Sciatic nerve (tissue), 2 donors: ENCODE measurements at places on chromosomes 6 and 20. TPM values are rescaled to one million over a fixed set of nuclear protein-coding genes. Genes with fewer than 3 reads are reported as not detected.

GRCh38 chr6:12538881-12539357, 177.6 kb upstream of the PHACTR1 start:
- DNase-seq: peak; percentile 80

- DNase-seq: no peak
These were observed 28.8 kb upstream of the NHSL1 start for GRCh38 chr6:138528137-138528536.

GRCh38 chr6:117947234-117947633, 40.2 kb downstream of the SLC35F1 start:
- DNase-seq: no peak

DNA sequence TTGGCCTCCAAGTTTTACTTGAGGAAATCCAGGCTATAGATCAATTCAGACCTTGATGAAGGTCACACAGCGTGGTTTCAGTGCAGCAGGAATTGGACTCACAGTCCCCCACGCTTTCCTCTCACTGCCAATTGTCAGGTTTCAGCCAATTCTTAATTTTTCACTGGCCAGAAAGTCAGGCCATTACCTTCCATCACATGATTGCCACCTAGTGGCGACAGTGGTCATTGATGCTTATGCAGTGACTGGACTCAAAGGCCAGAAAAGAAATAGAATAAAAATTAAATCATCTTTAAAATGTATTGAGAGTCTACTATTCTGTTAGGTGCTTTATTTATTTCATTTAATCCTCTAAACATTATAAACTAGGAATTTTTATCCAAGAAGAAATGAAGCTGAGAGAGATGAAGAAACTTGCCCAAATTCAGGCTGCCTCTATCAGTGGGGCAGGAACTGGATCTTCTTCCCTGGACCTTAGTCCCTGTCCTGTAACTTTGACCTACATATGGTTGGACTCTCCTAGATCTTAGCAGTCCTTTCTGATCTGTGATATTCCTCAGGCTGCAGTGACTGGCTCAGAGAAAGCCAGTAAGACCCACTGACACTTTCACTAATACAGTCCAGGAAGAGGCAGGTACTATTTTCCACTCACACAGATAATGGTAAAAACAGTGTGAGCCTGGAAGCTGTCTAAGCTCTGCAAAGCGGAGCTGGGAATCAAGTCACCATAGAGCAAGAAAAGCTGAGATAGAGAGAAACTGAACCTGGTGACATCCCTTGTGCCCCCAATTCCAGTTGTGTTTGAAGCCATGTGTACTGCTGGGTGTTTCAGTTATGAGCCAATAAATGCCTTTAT, 133.3 kb downstream of the ELOVL4 start:
- peak; percentile 89 for DNase-seq

- DNase-seq: no peak
These were observed 103.8 kb upstream of the LY86 start for GRCh38 chr6:6484681-6485080.

DNA sequence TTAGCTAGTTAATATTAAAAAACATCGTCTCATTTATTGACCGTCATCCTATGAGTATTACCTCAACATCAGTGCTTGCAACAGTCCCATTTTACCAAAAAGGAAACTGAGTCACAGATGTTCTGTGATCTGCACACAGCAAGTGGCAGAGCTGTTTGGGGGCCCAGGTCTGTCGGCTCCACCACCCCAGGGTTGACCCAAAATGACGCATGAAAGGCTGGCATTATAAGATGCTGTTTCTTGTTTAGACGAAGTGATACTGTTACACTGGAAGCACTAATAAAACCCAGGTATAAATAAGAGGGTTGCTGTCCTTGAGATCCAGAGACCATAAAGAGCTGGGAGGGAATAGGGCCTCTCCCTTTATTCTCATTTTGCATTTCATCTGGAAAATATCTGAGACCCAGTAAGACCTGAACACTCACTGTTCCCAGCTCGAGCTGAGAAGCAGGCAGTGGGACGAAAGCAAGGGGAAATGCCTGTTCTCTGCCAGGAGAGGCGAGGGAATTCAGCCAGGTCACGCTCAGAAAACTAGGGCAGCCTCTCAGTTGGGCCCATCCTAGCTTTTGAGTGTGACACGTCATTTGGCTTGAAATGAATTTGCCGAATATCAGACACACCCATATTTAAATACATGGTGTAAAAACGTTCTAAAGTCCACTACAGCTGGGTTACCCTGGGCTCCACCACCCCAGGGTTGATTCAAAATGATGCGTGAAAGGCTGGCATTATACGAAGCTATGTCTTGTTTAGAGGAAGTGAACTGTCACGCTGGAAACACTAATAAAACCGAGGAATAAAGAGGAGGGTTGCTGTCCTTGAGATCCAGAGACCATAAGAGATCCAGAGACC, 1.4 kb upstream of the MICAL1 start:
- no peak for DNase-seq

GRCh38 chr20:891706-892080, 24.4 kb downstream of the ANGPT4 start:
- DNase-seq: no peak

GRCh38 chr6:110934381-110934898, 24.1 kb upstream of the GTF3C6 start:
- no peak for DNase-seq

GRCh38 chr20:57627339-57627738, 7.1 kb upstream of the ZBP1 start:
- peak; percentile 34 for DNase-seq

- DNase-seq: no peak
These were observed 46.8 kb downstream of the ELOVL5 start for GRCh38 chr6:53301801-53302537.

DNA sequence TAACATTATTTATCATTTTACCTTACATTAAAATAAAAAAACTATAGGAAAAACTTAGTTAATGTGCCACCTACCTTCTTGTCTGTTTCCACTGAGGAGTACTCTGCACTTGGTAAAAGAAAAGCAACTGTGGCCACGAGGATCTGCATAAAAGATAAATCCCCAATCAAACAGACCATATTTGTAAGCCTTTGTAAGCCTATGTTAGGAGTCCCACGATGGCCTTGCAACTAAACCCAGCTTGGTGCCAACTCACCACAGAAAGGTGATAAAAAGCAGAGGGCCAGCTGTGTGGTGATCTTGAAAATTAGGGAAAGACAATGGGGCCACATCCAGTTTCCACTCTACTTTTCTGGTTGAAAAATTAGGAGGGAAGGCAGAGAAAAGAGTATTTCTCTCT, 156.9 kb downstream of the INSM1 start:
- no peak for DNase-seq

DNA sequence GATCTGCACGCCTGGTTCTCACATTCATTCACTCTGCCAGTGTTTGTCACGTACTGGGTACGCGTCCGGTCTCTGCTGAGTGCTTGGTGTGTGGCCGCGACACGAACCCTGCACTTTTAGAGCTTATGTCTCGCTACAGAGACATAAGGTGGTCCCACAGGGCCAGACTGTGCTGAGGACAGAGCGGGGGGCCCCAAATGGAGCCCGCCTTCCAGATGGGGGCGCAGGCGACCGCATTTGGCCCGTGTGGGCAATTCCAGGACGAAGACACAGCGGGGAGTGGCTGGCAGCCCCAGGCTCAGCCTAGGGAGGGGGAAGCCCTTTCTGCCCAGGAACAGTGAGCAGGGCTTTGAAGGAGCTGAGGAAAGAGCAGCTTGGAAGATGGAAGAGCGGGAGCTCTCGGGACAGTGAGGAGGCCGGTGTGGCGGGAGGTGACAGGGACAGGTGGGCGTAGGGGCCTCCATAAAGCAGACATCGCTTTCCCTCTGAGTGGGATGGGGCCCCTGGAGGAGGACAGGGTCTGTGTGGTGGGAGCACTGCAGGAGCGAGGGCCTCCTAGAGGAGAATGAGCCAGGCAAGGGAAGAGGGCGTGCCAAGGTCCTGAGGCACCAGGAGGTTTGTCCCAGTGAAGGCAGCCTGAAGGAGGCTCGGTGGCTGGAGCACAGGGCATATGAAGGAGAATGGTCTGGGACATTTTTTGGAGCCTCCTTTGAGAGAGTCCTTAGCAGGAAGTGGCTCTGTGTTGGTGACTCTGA, 7.8 kb upstream of the MTG2 start:
- DNase-seq: no peak

AVP gene
- total RNA-seq: not detected

NKX2-4 gene
- not detected for total RNA-seq

BCAS1 gene
- total RNA-seq: 117 TPM

FNDC11 gene
- 0.94 TPM for total RNA-seq
